ENCODE measurements at places on chromosomes 6 and 20. TPM values are rescaled to one million over a fixed set of nuclear protein-coding genes. Genes with fewer than 3 reads are reported as not detected.

DNA sequence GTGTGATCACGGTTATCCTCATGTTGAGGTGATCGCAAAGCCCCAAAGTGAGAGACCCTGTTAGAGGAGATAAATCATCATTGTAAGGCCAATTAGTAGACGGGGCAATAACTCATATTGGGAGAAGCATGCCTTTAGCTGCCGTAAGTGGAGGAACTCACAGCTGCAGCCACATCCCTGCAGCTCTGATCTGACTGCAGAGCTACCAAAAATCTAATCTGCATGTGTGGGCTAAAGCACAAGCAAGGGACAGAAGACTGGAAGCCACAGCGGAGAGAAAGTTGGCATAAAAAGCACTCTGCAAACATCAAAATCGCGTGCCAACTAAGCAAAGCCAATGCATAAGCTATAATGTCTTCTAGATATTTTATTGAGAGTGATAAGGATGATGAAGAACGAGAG, 79.8 kb downstream of the TBC1D7 start:
- no peak for DNase-seq

GRCh38 chr6:154522576-154522975, 12.1 kb upstream of the CNKSR3 start:
- no peak for DNase-seq

- DNase-seq, result no peak
These were observed 283.7 kb upstream of the SOX4 start for GRCh38 chr6:21309807-21310221.

DNA sequence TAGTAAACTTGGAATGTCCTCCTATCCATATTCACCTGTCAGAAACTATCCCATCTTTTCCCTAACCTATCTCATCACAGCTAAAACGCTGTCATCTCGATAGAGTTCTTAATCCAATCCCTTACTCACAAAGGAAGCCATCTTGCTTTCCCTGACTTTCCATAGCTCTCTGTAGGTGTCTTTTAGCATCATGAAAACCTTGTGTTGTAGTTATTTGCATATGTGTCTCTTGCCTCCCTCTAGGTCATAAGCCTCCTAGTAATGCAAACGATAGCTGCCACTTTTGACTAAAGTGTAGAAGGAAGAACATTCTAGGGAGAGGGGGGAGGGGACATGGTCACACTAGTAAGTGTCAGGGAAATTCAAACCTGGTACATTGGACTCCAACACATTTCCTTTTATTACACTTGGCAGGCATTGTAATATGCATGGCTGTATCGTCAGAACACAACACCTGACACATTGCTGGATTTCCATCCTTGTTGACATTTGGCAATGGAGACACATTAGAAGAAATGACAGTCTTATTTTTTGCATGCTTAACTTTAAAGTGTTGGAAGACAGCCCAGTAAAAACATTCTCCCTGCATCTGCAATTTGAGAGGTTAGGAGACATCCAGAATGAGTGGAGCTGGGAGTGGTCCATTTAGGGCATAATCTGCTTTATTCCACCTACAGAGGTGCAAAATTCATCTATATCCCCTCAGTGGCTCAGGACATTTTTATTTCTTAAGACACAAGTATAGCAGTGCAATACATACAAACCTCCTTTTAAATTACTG, 283.4 kb downstream of the HAO1 start:
- no peak for DNase-seq

DNA sequence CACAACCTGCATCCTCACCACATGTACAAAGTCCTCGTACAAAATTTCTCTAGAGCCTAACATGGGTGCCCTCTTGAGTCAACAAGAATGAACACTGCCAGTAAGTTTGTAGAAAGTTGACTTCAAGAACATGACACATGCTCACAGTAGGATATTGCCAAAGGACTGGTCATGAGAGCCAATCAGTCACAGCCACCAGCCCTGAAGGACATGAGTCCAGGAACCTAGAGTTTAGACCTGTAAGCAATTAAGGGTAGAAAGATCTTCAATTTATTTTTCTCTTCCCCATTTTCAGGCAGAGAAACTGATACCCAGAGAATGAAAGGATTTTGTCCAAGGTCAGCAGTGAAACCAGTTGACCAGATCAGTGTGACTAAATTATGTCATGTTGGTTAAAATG, 96.1 kb downstream of the MAFB start:
- DNase-seq, result no peak

- peak; percentile 40 for DNase-seq
These were observed 67.4 kb upstream of the HINT3 start for GRCh38 chr6:125888989-125889656.

DNA sequence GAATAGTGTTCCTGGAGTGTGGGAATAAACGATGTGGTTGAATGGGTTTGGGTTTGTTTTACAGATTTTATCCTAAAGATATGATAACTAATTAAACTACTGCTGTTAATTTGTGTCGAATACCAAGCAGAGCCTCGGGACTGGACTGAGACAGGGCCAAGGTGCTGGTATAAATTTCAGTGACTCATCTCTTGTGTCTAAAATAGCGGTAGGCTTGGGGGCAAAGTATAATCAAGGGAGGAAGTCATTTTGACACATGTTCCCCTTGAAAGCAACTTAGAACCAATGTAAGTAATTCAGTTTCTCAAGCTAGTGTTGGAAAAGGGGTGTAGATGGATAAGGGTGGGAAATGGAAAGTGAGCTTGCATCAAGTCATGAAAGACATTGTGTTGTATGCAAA, 108.4 kb downstream of the PLCB4 start:
- DNase-seq, result no peak

- no peak for DNase-seq
These were observed 654.6 kb downstream of the KIF16B start for GRCh38 chr20:15918631-15919030.

GRCh38 chr6:20922743-20923142, 388.5 kb downstream of the CDKAL1 start:
- DNase-seq, result peak; percentile 11

- DNase-seq, result no peak
These were observed 13.1 kb upstream of the BCAS1 start for GRCh38 chr20:54083459-54083858.

DNA sequence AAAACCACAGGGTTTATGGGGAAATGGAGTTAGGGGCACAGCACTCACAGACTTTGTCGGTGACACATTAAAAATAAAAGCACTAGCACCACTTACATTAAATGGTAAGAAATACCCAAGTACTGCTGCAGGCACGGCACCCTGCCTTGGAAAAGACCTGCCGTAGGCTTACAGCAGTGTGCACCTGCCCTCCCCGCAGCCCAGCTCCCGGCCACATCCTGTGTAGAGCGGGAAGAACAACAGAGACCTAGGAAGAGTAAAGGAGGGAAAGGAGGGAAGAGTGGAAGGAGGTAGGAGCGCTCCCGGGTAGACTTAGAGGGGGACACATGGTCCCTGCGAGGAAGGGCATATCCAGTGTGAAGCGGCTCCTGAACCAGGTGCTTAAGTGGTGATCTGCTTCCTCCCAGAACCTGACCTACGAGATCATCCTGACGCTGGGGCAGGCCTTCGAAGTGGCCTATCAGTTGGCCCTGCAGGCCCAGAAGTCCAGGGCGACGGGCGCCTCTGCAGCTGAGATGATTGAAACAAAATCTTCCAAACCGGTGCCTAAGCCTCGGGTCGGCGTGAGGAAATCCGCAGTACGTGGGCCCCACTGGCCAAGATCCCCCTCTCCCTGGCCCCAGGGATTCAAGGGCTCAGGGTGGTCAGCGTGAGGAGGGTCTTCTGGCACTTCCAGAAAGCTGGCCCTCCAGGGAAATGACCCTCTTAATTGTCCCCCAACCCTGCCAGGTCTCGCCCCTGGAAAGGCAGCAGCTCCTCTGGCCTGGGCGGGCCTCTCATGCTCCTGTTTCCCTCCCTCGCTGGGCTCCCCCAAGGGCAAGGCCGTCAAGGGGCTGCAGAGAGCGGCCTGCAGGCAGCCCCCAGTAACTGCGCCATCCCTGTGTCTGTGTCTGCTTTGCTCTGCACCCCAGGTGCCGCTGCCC, 55.5 kb downstream of the TCP11 start:
- DNase-seq, result no peak

DNA sequence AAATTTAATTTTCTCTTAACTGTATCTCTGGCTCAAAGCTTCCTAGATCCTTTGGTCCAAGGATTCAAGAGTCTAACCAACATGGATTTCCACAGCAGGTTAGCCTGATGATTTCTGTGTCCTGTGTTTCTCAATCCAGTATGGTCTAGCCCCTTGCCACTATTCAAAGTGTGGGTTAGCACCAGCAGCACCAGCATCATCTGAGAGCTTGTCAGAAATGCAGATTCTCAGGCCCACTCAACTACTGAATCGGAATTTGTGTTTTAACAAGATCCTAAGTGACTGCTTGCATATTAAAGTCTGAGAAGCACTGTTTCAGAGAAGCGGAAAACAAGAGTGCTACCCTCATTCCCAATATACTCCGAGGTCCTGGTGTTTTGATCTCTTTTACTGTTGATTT, 133.8 kb upstream of the PRDM1 start:
- DNase-seq, result no peak

GRCh38 chr6:37583261-37583660, 83.6 kb upstream of the CCDC167 start:
- DNase-seq, result no peak

GRCh38 chr6:55729665-55730064, 145.7 kb downstream of the BMP5 start:
- DNase-seq, result peak; percentile 19

DNA sequence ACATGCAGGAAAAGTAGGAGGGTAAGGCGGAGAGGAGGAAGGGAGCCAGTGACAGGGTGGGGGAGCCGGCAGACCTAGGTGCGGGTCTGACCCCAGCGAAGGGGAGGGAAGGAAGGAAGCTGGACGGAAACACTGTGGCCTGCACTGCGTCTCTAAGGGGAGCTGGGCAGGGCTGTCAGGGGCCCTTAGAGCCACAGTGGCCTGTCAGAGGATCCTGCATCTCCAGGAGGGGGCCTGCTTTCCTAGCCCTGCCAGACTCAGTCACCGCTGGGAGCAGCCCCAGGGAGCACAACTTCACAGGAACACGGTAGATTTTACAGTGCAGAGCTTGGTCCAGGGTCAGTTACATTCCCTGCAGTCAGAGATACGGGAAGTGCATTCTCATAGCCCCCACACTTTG, 118.2 kb downstream of the PACRG start:
- DNase-seq, result no peak

GRCh38 chr20:10788877-10789276, 115.1 kb upstream of the JAG1 start:
- no peak for DNase-seq

DNA sequence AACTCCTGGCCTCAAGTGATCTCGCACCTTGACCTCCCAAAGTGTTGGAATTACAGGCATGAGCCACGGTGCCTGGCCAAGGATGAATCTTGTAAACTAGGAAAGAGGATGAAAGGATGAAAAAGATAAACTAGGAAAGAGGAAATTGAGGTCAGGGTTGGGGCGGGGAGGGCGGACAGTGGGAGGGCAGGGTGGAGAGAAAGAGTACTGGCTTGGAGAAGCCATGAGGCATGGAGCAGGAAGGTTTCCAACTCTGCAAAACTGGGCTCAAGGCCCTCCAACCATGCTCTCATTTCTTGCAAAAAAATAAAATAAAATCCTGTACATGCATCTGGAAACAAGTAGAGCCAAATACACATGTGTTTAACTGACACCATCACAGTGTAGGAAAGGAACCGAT, 256.6 kb upstream of the SGK1 start:
- no peak for DNase-seq

DNA sequence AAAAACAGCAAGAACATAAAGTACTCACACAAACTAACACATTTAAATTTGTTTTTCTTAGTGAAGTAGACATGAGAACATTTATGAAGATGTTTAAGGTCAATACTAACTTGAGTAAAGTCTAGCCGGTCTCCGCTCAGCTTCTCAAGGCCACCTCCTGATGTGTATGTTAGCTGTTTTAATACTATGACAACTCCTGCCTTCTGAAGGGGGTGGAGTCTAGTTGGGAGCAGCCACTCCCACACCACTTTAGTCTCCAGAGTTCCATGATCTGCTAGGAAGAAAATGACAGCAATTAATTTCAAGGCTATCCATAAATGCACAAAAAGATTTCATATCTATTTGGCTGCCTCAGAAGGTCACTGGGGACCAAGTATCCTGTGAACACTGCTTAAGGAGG, at the start of gene GSTA3:
Gene GSTA3, minus strand, starts transcription at position 168 of the 400 bp plus-strand sequence. CDS start 3,864 bp downstream, outside the sequence.
- DNase-seq, result no peak

GRCh38 chr20:49687595-49688567, 25.8 kb downstream of the B4GALT5 start:
- DNase-seq, result no peak

DNA sequence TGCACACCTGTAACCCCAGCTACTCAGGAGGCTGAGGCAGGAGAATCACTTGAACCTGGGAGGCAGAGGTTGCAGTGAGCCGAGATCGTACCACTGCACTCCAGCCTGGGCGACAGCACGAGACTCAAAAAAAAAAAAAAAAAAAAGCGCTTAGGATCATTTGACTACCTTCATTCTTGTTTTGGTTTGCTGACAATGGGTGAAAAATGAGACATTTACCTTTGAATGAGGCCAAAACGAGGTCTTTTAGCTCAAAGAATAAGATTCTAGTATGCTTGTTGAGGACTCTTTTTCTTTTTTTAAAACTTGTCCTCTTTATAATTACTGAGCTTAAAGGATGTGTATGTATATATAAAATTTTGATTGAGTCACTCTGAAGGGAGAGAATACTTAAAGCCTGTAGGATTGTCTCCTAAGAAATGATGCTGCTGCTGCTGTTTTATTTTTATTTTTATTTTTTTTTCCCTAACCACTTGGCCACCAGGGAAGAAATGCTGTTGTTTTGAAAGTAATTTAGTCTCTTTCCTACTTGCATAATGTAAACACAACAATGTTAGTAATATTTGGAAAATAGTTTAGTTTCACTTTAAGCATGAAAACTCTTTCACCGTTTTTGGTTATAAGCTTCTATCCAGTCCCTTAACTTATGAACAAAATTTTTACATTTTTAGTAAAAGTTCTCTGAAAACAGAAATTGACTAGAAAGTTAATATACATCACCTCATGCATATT, 7.9 kb downstream of the UBR2 start:
- no peak for DNase-seq

- DNase-seq, result no peak
These were observed 26.2 kb downstream of the IL22RA2 start for GRCh38 chr6:137147195-137147594.

GRCh38 chr6:126176282-126176681, 163.6 kb upstream of the CENPW start:
- DNase-seq, result peak; percentile 14

The SGK1 gene
- total RNA-seq, result 121 TPM

The ADAM33 gene
- total RNA-seq, result under 0.01 TPM

The C4A gene
- 0.83 TPM for total RNA-seq

The PTK6 gene
- total RNA-seq, result not detected

The UBD gene
- not detected for total RNA-seq

The F13A1 gene
- not detected for total RNA-seq

The C6orf132 gene
- 0.72 TPM for total RNA-seq

The OXT gene
- not detected for total RNA-seq

The SEC23B gene
- 65.0 TPM for total RNA-seq

The KCNK17 gene
- not detected for total RNA-seq

Data from IMR-90 (cell line).